ENCODE measurements at places on chromosomes 2 and 18.
A peak's percentile ranks its signal among the peaks of the same experiment; 100 is the strongest.

- no peak overlapping the region for H3K4me3 ChIP-seq
- no peak overlapping the region for H3K27ac ChIP-seq
- no peaks in the 10 kb centered on the region for H3K27me3 ChIP-seq
- no peaks in the 10 kb centered on the region for H3K4me1 ChIP-seq
- no peak for DNase-seq
- no peaks in the 10 kb centered on the region for H3K36me3 ChIP-seq
Measured at GRCh38 chr2:84694088-84694622, 177.9 kb downstream of the DNAH6 start.

DNA sequence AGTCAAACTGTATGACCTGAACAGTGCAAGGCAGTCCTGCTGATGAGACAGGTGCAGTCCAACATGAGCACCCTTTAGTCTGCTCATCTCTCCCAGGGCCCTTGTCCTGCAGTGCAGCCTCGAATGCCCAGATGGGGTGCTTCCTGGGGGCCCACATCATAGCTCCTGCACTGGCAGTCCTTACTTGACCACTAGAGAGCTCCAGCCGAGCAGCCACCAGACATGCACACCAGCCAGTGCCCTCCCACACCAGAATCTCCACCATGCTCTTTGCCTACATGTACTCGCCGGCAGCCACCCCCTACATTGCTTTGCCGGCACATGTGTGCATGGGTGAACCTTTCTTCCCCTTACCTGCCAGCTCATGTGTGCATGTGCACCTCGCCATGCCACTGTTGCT is 188.8 kb upstream of the GULP1 start:
- H3K27me3 ChIP-seq = no peaks in the 10 kb centered on the region
- no peak overlapping the region for H3K4me3 ChIP-seq
- DNase-seq = no peak
- H3K4me1 ChIP-seq = no peaks in the 10 kb centered on the region
- H3K36me3 ChIP-seq = no peaks in the 10 kb centered on the region

DNA sequence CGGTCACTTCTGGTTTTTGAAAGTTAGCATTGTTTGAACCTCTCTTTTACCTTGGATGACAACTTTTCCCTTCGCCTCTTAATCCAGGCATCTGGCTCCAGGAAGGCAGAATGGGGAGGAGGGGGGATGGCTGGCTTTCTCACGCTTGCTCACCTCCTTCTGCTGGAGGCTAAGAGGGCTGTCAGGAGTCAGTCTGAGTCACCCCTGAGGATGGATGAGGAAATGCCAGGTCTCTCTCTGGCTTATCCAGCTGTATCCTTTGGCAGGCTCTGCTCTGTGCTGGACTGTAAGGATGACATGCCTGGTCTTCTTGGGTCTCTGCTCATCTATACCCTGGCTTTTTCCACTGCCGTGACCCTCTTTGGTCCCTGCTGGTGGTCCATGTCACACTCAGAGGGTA is 142.9 kb upstream of the GYPC start:
- H3K36me3 ChIP-seq = no peaks in the 10 kb centered on the region
- no peak overlapping the region for H3K4me3 ChIP-seq
- no peaks in the 10 kb centered on the region for H3K27me3 ChIP-seq
- H3K4me1 ChIP-seq = no peaks in the 10 kb centered on the region
- H3K27ac ChIP-seq = no peak overlapping the region

DNA sequence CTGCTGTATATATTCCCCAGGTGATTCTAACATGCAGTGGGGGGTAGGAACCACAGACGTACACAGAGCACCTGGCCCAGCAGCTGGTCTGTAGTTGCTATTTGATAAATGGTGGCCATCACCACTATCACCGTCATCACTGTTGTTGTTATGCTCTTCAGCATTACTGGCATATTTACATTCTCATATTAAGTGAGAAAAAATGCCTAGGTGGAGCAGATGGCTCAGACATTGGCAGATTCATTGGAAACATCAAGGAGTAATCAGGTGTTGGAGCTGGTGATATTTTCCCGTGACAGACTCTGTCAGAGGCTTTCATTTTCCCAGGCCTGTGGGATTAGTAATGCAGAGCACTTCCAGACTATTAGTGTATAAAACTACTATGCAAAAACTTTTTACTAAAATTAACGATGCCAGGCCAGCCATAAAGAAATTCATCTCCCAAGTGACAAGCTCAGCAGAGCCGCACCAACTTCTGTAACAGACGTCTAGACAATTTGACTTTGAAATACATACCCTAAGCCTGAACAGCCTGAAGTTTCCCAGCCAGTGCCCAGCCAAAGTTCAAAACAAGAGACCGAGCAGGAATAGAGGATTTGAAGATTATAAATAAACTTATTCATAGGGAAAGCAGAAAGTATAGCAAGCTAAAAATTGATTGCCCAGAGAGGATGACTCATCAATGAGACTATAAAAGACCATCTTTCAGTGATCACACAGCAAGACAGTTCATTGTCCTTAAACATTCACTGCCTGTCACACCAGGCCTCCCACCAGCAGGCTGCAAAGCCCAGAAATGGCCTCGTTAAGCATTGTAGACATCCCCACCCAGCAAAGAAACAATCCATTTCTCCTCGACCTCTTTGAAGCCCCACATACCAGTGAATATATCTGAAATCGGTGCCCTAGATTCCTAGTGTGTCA is 247.4 kb upstream of the CHAC2 start:
- H3K4me3 ChIP-seq = no peak overlapping the region
- no peaks in the 10 kb centered on the region for H3K4me1 ChIP-seq
- H3K36me3 ChIP-seq = no peaks in the 10 kb centered on the region

DNA sequence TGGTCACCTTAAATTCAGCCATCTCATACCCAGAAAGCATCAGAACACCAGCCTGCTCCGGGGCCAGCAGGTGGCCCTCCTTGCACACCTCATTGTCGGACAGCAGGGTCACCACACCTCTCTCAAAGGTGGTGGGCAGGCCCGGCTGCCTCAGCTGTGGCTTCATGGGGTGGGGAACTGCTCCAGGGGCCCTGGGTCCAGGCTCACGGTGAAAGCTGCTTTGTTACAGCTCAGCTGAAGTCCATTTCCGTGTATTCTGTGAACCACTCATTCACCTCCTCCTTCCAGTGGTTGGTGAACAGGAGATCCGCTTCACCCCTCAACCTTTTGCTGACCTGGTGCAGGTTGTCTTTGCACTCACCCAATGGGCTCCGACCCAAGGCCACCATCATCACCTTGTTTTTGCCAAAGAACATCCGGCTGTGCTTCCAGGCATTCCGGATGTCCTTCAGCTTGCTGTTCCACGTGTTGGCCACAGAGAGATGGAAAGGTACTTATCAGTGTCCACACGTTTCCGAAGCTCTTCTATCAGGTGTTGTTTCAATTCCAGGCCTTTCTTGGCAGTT is 78.6 kb upstream of the LDLRAD4 start:
- H3K4me3 ChIP-seq = no peak overlapping the region
- peaks cover 14% of the 10 kb centered on the region for H3K4me1 ChIP-seq
- no peak overlapping the region for H3K27ac ChIP-seq
- no peak for DNase-seq
- no peaks in the 10 kb centered on the region for H3K36me3 ChIP-seq

DNA sequence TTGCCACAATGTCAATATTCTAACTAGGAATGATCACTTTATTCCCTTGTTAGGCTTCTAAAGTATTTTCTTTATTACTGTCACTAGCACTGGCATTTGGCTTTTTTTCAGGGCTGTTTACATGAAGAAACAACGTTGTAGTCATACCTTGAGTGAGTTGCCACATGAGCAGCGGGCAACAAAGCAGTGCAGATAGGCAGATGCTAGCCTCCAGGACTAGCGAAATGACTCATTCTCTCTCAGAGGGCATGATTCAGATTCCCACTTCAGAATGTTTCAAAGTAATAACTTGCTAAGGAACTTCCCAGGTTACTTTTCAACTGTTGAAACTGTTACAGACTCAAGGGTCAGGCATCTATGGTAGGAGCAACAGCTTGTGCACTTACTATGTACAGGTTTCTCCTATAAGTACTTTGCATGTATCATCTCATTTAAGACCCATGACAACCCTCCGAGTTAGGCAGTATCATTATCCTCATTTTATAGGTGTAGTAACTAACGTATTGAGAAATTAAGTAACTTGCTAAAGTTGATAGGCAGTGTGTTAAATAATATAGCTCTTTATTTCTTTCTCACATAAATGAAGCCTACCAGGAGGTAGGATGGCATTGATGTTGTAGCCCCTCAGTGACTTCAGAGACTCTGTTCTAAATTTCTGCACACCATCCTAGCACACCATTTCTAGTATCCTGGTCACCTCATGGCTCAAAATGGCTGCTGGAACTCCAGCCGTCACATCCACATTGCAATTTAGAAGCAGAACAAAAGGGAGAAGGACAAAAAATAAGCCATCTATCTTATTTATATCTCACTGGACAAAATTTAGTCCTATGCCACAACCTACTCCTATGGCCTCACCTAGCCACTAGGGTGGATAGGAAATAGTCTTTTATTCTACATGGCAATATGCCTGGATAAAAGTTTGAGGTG is 83.3 kb downstream of the ICOS start:
- H3K27me3 ChIP-seq = peaks cover under 1% of the 10 kb centered on the region
- H3K4me3 ChIP-seq = no peak overlapping the region
- no peaks in the 10 kb centered on the region for H3K36me3 ChIP-seq

GRCh38 chr2:233096006-233096405 is 35.9 kb downstream of the INPP5D start:
- no peak overlapping the region for H3K4me3 ChIP-seq
- no peaks in the 10 kb centered on the region for H3K36me3 ChIP-seq
- no peak for DNase-seq
- no peaks in the 10 kb centered on the region for H3K4me1 ChIP-seq
- no peak overlapping the region for H3K27ac ChIP-seq

DNA sequence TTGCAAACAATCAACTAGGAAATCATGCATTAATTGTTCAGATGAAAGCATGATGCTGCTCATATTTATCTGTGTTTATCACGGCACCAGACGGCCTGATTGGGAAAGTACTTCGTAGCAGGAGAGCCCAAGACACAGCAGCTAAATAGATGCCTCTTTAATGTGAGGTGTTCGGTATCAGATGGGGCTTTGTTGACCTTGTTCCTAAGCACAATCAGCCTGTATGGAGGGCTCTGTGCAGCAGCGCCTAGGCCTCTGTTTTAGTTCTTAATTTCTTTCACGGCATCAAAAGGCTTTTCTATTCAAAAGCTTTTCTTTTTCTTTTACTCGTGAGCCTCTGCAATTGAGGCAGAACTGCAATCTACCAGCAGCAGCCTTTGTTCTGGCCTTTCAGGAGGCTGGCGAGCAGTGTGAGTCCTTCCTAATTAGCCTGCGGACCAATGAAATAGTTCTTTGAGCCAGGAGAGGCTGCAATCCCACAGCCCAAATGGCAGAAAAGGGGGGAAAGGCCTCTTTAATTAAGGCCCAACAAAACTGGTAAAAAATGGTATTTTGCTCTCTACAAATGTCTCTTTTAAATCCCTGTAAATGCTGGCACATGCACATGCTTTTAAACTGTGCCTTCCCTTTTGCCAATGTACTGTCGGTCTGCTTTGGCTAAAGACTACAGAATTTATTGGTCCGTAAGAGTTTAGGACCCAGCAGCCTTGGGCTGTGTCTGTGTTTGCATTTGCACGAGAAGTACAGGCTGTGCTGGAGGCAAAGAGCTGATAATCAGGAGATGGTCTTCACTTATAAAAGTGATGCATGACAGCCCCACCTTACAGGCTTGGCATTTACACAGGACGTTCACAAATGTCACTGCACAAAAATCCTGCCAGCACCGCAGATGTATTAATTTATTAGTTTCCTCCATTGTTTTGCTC is 159.6 kb downstream of the RND3 start:
- H3K4me1 ChIP-seq = no peaks in the 10 kb centered on the region
- no peak overlapping the region for H3K27ac ChIP-seq
- DNase-seq = no peak
- no peaks in the 10 kb centered on the region for H3K27me3 ChIP-seq
- H3K4me3 ChIP-seq = no peak overlapping the region

DNA sequence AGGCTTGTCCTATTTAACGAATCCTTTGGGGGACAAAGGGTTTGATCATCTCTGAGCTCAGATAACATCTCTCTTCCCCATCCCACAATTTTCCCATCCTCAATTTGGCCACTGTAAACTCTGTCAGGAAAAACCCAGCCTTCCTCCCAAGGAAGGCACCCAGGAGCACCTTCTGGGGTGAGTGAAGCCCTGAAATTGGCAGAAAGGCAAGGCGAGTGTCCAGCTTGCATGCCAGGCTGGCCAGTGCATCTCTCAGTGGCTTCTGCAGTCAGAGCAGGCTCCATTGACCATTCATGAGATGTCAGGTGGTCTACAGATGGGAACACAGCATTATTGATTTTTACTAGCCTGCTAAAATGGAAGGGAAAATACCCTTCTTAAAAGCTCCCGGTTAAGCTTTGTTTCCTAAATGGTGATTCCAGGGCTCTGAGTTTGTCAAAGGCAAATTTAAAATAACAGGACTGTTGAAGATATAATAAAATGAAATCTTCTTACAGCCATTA is 83.2 kb upstream of the BOD1L2 start:
- H3K27me3 ChIP-seq = peaks cover 4% of the 10 kb centered on the region
- H3K4me3 ChIP-seq = no peak overlapping the region
- H3K36me3 ChIP-seq = no peaks in the 10 kb centered on the region
- H3K27ac ChIP-seq = no peak overlapping the region
- DNase-seq = no peak

DNA sequence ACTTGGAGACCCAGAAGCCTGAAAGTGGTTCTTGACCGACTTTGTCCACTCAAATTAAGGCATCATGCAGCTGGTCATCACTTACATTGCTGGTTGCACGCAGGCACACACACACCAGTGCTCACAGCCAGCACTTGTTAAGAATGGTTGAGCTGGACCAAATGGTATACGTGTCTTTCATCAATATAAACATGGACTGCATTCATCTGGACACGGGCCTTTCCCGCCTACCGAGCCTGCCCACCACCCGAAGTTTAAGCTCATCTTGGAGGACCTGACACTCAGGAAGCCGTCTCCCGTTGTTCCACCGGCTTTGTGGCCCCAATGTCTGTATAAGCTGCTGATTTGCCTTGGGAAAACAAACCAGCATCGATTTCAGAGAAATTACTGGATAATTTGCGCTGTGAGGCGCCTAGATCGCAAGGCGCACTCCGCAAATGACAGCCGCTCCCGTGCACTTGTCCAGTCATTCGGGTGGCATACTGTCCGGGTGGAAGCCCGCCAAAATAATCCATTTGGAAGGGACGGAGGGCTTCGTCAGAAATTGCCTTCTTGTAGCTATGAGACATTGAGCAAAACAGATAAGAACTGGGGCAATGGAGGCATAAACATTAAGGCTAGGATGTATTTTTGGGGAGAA is 40.1 kb upstream of the AKAIN1 start:
- peaks cover 16% of the 10 kb centered on the region for H3K4me1 ChIP-seq
- H3K36me3 ChIP-seq = peaks cover 2% of the 10 kb centered on the region
- peak overlapping the region; percentile 98 for H3K27ac ChIP-seq
- peak; percentile 16 for DNase-seq
- peak overlapping the region; percentile 80 for H3K4me3 ChIP-seq

- no peaks in the 10 kb centered on the region for H3K27me3 ChIP-seq
- H3K36me3 ChIP-seq = no peaks in the 10 kb centered on the region
- H3K27ac ChIP-seq = no peak overlapping the region
- no peak for DNase-seq
- H3K4me1 ChIP-seq = no peaks in the 10 kb centered on the region
- no peak overlapping the region for H3K4me3 ChIP-seq
Measured at GRCh38 chr2:736939-737338, 59.7 kb upstream of the TMEM18 start.

- DNase-seq = no peak
- H3K36me3 ChIP-seq = no peaks in the 10 kb centered on the region
- H3K27ac ChIP-seq = no peak overlapping the region
- no peak overlapping the region for H3K4me3 ChIP-seq
Measured at GRCh38 chr2:152309352-152310214, 25.4 kb upstream of the FMNL2 start.
